Natural killer cell treated with Interleukin-12 subunit alpha and Interleukin-12 subunit beta and Interleukin-15 and Interleukin-18, amount 100 ng/mL, for 72 hours (primary cell): ENCODE measurements at places on chromosomes 12 and 14. TPM values are rescaled to one million over a fixed set of nuclear protein-coding genes. Genes with fewer than 3 reads are reported as not detected.

SERPINA3 gene
- total RNA-seq, result not detected

GRCh38 chr14:99363616-99364290, 91.8 kb upstream of the BCL11B start:
- DNase-seq, result no peak
- H3K4me1 ChIP-seq, result no peaks in the 10 kb centered on the region
- H3K4me3 ChIP-seq, result no peak overlapping the region
- no peaks in the 10 kb centered on the region for H3K27me3 ChIP-seq

DNA sequence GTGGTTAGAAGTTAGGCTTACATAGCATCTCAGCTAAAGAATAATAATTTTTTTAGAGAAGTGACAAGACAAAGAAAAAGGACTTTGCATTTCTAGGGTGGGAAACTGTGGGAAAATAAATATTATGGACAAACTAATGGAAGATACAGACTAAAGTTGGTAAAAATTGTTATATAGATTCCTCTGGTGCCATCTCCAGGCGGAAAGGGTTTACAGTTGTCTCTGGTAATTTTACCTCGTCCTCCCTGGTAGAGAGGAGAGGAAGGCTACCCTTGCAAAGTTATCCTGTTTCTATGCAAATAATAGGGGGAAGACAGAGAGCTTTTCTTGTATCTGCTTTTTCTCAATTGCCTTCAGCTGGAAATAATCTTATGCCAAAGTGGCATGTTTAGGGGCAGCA, 5.2 kb downstream of the OR11G2 start:
- H3K4me3 ChIP-seq, result no peak overlapping the region
- no peaks in the 10 kb centered on the region for H3K36me3 ChIP-seq

- H3K4me1 ChIP-seq, result no peaks in the 10 kb centered on the region
- no peak overlapping the region for H3K27ac ChIP-seq
- DNase-seq, result no peak
- H3K27me3 ChIP-seq, result peaks cover 10% of the 10 kb centered on the region
- no peak overlapping the region for H3K4me3 ChIP-seq
These were observed 9.7 kb downstream of the SERPINA1 start for GRCh38 chr14:94378527-94379290.

DNA sequence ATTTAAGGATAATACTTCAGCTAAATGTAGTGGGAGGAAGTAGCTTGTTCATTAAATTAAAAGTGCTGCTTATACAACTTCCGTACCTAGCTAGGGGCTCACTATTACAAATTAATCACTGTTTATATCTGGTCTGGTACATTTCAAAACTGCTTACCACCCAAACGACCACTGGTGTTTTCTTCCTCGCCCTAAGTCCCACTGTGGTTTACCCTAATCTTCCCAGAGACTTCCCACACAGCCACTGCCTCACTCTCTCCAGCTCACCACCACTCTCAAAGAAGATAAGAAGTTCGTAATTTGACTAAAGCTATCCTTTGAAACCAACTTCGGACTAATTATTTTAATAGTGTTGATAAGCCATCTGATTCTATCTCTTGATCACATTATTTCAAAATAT, 62.6 kb downstream of the PLXNC1 start:
- no peaks in the 10 kb centered on the region for H3K27me3 ChIP-seq
- H3K4me3 ChIP-seq, result peak overlapping the region; percentile 9
- peaks cover 10% of the 10 kb centered on the region for H3K36me3 ChIP-seq
